ENCODE measurements at places on chromosomes 2 and 18.

DNA sequence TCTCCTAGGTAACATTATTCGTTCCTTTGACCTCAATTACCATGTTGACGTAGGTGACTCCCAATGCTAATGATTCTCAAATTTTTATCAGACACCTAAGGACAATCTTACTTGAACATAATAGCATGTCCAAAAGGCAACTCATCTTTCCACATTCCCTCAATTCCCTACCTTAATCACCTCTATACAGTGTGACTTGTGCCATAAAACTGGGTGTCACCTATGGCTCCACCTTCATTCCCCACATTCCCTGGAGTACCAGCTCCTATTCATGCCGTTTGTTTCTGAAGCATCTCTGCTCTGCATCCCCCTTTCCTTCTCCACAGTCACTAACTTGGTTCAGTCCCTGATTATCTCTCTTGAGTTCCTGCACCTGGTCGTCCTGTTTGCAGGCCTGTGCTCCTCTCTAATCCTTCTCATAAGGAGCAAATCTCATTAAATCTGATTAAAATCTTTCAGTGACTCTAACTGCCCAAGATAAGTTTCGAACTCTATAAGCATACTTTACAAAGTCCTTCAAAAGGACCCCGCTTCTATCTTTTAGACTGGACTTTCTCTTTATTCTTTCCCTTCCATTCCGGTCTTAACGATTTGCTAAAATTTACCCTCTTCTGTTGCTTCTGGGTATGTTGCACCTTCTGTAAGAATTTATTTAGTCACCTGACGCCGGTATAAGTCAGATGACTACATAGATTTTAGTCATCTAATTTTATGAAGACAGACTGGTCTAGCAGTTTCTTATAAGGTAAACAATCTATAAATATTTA, 128.7 kb downstream of the OSBPL1A start:
- no peak for DNase-seq

GRCh38 chr2:29902356-29902755, 19.0 kb downstream of the ALK start:
- no peak for DNase-seq

GRCh38 chr2:160920791-160921303, 239.4 kb upstream of the TANK start:
- no peak for DNase-seq

DNA sequence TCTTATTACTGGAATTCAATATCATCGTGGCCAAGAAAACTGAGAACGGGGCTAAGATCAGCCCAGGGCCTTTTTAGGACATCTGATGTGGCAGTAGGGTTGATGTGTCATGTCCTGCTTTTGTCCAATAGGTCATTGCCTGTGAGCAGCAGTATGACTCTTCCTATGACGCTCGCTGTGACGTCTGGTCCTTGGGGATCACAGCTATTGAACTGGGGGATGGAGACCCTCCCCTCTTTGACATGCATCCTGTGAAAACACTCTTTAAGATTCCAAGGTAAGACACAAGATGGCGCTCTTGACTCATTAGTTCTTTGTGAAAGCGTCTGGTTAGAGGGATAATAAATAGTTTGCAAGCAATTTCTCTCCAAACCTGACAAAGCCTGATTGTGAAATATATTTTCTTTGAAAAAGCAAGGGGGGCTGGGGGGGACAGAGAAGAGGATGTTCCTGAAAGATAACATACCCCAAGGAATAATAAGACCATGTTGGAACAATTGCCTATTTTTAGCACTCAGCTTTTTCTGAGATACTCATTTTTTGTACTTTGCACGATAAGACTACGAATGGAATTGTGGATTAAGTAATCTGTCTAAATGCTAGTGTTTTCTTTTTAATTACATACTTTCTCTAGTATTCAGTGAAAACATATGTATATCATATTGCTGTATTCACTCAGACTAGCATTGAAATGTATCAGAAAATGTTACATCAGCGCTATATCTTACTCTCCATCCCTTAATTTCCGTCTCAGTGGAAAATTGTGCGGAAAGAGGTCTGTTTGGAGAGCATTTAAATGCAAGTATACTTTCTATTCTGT, 58.1 kb downstream of the MYO3B start:
- DNase-seq, result peak; percentile 76

- no peak for DNase-seq
Measured at GRCh38 chr18:22871809-22872525, 61.2 kb upstream of the RBBP8 start.

DNA sequence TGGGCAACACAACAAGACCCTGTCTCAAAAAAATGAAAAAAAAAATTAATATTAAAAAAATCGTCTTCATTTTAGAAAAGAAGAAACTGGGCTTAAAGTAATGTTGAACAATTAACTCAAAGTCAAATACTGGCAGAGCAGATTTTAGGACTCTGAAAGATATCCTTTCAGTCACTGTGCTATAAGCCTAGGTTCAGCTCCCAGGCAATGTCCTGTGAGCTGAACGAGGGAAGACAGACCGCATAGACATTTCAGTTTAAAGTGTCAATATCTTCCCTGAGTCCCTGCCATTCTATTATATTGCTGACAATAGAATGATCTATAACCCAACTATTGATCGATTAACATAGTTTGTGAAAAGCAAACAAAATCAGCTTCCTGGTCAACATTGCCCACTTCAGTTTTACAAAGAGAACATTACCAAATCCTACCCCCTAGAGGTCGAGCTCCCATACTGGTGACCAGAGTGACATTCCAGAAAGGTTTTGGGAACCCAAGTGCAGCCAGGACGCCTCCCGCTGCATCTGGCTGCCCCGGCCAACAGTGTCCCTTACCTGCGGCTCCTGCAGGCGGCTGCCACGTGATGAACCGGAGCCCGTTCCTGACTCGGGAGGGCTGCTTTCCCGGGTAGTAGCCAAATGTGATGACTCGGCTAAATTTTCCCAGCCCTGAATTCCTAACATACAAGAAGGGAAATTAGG, 639 bp downstream of the MRO start:
- no peak for DNase-seq

DNA sequence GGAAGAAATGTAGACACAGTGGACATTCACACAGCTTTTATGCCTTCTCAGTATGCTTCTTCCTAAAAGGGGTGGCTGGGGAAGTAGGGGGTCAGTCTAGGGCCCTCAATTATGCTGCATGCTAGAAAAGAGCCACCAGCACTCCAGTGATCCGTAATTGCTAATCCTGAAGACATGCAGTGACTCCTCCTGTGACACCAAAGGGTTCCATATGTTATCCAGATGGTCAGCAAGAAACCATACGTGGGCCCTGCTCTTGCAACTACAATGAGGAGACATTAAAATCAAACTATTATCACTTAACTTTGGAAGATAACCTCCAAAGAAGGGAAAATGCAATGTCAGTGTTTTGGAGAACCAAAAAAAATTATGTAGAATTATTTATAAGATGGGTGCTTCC, 143.4 kb upstream of the LYPD1 start:
- DNase-seq, result no peak

Data from NCI-H446 (cell line).